ENCODE measurements at places on chromosomes 3 and 15. TPM values are rescaled to one million over a fixed set of nuclear protein-coding genes. Genes with fewer than 3 reads are reported as not detected.
A peak's percentile ranks its signal among the peaks of the same experiment; 100 is the strongest.

DNA sequence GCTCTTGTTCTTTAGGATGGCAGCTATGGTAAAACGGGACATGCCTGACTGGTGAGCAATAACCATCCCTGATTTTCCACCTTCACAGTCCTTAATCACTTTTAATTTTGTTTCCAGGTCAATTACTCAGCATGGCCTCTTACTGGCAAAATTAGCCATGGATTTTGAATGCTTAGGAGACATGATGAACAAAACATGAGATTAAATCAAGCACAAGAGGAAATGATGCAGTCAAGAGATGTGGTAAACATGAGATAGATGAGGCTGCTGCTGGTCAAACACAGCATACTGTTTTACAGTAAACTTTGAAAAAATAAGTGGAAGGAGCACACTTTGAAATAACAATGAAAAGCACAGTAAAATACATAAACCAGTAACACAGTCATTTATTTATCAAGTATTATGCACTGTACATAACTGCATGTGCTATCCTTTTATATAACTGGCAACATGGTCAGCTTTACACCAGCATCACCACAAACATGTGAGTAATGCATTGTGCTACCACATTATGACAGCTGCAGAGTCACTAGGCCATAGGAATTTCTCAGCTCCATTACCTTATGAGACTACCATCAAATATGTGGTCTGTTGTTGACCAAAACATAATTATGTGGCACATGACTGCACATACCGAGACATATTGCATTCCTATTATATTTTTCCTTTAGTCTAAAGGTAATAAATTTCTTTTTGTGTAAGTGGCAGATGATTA, 30.1 kb upstream of the ZNF502 start:
- DNase-seq, result no peak

GRCh38 chr15:33515121-33515520, 204.4 kb downstream of the RYR3 start:
- DNase-seq, result no peak

DNA sequence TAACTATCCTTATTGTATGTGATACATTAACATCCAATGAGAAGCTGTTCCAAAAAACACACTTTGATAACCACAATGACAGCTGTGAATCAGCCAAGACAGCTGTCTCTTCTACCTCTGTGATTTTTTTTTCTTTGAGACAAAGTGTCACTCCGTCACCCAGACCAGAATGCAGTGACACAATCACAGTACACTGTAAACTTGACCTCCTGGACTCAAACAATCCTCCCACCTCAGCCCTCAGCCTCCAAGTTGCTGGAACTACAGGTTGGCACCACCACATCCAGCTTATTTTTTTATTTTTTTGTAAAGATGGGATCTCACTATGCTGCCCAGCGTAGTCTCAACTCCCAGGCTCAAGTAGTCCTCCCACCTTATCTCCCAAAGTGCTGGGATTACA, 73.5 kb upstream of the TMCO5A start:
- no peak for DNase-seq

- no peak for DNase-seq
These were observed 20.0 kb downstream of the ATP2B2 start for GRCh38 chr3:10485380-10485779.

DNA sequence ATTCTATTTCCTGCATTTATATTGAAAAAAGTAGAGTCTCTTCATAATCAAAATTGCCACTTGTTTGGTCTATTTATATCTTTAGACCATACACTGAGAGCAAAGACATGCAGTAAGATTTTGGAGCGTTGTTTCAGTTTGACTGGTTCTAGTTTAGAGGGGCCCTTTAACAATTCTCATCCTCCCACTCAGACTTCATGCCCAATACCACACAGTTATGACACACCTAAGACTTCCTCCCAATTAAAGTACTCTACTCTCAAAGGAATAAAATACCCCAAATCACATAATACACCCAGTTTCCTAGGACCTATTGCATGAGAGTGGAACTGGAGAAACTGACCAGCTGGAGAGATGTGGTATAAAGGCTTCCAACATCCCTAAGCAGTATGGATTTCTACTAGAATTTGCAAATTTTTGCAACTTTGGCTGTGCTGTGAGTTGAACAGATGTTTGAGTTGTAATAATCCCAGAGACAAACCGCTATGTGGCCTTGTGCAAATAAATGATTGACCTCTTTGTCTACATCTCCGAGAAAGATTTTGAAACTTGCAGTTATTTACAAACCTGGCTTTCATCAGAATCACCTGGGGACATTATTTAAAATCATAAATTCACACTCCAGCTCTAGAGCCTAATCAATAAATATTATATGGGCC, 170.0 kb upstream of the ROBO2 start:
- no peak for DNase-seq

GRCh38 chr3:11212299-11212608, 58.0 kb downstream of the HRH1 start:
- no peak for DNase-seq

DNA sequence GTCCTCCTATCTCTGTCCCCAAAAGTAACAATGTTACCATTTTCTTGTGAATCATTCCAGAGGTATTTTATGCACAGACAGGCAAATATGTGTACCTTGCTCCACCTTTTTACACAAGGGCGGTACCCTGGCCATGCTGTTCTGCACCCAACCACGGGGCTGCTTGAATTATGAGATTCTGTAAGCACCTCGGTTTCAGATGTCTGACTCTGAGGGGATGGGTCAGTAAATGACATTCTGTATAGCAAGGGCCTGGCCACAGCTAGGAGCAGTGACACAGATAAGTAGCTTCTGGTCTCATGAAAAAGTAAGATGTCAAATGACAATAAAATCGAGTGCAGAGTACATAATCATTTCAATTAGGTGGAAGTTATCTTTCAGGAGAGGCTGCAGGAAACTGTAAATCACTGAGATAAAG, 30.4 kb upstream of the FLNB start:
- DNase-seq, result peak; percentile 80

GRCh38 chr15:101320501-101321052, 25.5 kb upstream of the SNRPA1 start:
- peak; percentile 52 for DNase-seq

DNA sequence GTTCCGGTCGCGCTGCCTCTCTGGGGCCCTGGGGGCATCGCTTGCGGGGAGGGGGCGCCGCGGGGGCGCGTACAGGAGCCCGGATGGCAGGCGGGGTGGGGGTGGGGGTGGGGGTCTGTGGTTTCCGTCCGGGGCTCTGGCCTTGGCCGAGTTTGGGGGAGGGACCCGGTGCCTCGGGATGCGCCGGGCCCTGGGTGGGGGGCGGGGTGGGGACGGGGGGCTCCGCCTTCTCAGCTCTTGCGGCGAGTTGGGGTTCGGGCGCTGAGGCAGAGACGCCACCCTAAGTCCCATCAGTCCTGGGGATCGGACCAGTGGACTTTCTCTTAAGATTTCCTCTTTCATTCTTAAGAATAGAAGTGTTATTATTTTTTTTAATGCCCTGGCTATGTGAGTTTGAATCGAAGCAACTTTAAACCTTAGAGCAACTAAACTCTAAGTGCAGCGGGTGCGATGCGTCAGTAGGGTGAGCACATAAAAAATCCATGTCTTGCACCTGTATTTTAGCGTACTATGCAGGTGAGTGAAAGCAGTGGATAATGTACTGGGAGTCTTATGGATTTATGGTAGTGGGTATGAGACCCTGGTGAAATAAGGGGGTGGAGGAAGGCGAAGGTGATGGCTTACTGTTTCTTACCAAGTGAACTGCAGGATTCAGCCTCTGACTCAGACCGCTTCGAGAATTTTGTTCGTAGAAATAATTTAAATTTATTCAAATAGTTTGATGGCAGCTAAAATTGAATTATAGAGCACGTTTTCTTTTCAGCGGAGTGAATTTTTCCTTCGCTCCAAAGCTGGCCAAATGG, 762 bp downstream of the CTNNB1 start:
- peak; percentile 44 for DNase-seq

DNA sequence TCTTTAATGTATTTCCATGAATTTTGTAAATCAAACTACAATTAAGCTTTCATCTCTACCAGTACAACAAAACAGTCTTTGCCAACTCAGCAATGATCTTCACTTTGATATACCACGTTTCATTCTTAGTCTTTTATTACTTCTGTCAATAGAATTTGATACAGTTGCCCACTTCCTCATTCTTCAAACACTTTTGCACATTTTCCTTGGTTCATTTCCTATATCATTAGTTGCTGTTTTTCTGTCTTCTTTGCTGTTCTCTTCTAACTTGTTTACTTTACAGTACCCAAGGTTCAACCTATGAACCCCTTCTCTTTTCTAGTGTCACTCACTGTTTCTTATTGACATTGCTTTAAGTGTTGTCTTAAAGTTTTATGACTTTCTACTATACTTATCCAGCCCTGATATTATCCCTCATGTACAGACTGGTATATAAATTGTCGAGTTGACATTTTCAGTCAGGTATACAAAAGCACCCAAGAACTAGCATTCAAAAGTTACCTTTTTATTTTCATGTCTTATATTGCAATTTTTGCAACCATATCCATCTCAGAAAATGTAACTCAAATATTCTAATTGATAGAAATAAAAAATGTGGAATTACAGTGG, 903.1 kb downstream of the NSUN3 start:
- no peak for DNase-seq

DNA sequence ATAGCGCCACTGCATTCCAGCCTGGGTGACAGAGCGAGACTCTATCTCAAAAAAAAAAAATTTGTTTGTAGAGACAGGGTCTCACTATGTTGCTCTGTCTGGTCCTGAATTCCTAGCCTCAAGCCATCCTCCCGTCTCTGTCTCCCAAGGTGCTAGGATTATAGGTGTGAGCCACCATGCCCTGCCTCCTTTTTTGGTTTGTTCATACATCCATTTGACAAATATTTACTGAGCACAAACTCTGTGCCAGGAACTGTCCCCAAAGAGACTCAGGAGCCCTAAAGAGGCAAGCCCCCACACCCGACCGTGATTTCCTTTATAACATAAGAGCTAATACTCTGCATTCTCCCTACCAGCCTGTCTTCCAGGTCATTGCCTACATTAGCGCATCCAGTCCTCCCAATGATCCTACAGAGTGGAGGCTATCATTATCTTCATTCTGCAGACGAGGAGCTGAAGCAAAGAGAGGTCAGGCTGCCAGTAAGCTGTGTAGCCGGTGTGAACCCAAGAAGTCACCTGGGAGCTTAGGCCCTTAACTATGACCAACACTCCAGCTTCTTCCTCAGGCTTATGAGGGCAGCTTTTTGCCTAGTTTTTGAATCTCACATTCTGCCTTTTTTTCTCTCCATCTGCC, 6.3 kb upstream of the PXK start:
- no peak for DNase-seq

- DNase-seq, result no peak
These were observed 4.2 kb downstream of the SLC25A20 start for GRCh38 chr3:48894516-48894915.

- DNase-seq, result no peak
These were observed 84.4 kb downstream of the SV2B start for GRCh38 chr15:91184441-91184840.

GRCh38 chr3:56999547-56999946, 60.9 kb upstream of the SPATA12 start:
- DNase-seq, result no peak

The HYAL1 gene
- total RNA-seq, result 3.8 TPM

The ZBED2 gene
- not detected for total RNA-seq

The PLIN1 gene
- 12.7 TPM for total RNA-seq

The MKRN3 gene
- not detected for total RNA-seq

The ZKSCAN7 gene
- 1.6 TPM for total RNA-seq
